ENCODE measurements at places on chromosomes 11 and 22.

- no peak for DNase-seq
Measured at GRCh38 chr11:63592975-63593395, 21.2 kb downstream of the PLAAT3 start.

GRCh38 chr11:60762851-60763691 lies 6.4 kb downstream of the MS4A15 start:
- DNase-seq: no peak

GRCh38 chr11:2558397-2558796 lies 113.6 kb downstream of the KCNQ1 start:
- peak; percentile 46 for DNase-seq

DNA sequence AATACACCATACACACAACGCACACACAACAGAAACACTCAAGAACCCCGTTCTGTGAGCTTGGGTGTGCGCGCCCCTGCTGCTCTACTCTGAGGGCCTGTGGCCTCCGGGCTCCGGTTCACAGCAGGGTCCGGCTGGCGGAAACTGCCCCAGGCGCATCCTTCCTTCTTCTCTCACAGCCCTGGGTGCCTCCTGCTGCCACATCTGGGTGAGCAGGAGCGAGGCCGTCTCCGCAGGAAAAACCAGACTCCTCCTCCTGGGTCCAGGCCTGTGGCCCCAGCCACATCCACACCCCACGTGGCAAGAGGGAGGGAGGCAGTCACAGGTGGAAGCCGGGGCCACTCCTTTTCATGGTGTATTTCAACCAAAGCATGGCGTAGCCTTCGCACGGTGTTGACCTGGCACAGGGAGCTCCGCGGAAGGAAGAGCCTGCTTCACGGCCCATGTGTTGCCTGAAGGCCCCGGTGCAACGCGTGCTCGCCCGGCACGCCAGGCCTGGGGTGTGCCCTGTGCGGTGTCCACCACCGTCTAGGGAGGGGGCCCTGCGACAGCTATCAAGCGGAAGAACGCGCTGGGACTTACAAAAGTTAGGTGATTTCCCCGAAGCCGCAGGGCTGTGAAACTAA lies 1502.7 kb downstream of the TBC1D22A start:
- DNase-seq: no peak

DNA sequence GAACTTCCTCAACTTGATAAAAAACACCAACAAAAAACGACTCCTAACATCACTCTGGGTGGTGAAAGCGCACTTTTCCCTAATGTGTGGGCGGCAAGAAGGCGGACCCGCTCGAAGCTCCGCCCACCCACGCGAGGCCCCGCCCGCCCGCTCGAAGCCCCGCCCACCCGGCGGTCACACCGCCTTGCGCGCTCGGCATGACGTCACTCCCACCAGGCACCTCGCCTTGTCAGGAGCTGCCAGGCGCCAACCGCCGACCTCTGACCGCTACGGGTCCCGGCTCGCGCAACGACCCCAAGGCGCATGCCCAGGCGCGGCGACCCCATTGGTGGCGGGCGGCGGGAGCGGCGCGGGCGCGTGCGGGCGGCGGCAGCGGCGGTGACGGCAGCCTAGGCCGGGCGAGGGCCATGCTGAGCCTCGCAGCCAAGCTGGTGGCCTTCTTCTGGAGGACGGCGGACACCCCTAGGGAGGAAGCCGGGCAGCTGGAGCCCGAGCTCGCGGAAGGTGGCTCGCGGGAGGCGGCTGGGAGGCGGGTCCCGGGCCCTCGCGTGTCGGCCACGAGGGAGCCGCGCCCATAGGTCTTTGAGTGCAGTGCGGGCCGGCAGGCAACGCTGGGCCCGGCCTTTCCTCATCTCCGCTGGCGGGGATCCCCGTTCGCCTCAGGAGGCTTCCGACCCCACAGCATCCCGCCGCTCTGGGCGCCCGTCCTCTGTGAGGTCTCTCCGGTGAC lies at the start of gene MOV10L1:
TSS of gene MOV10L1 (plus strand) at position 325 of the 730 bp plus-strand sequence. CDS start at position 408, 83 bp downstream.
- DNase-seq: no peak

- DNase-seq: no peak
Measured at GRCh38 chr22:46039535-46039934, 62.6 kb upstream of the WNT7B start.
